Stimulated activated CD4-positive, alpha-beta T cell treated with anti-CD3 and anti-CD28 coated beads, TNF-alpha, amount 100 ng/mL, for 1 hour (primary cell): ENCODE measurements at places on chromosomes 2 and 18.

GRCh38 chr2:209351636-209352035, 72.2 kb upstream of the MAP2 start:
- no peak for DNase-seq

GRCh38 chr2:69979902-69980807, 18.7 kb upstream of the ASPRV1 start:
- no peak for DNase-seq

DNA sequence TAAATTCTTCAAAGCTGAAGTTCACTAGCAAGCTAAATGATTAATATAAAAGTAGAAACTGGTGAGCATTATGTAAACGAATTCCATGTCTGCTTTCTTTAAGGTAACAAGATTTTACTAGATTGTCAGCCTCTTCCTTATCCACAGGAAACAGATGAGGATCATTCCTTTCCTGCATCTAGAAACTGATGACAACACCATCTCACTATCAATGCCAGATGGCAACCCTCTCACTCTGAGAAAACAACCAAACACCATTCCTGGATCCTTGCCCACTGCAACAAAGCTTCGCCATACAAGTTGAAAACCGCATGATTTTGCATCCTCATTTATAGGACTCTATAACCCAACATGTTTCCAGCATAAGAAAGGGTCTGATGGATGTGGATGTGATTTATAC, 122.9 kb downstream of the ZNF521 start:
- DNase-seq = no peak

DNA sequence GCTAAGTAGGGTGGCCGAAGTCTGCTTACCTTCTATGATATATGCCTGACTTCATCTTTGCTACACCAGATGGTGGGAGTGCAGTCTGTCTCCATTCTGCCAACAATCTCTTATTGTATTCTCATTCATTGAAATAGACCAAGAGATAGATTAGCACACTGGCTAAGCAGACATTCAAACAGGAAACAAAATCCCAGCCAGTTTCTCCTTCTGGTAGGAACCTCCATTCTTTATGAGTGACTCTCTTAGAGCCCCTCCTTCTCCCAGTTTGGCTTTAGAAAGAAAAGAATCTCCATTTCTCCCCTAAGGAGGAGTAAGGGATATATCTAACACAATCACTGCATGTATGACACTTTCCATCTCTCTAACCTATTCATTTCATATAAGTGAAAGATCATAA, 118.9 kb upstream of the COL5A2 start:
- no peak for DNase-seq

DNA sequence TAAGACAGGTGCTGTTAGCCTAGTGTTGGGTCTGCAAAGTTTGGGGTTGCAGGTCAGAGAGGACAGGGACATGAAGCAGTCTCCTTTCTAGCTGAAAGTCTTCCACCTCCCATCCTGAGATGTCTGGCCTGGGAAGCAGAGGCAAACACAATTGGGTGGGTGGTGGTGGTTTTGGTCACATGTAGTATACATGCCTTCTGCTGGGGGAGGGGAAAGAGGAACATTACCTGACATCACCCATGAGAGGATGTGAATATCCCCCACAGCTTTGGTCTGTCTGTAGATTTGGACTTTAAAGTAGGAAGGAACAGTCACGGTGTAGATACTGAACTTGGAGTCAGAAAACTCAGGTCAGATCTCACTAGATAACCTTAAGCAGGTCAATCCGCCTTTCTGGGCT, 4.6 kb upstream of the DNAJC5G start:
- DNase-seq = no peak
